AG20443 (cell line): ENCODE measurements at places on chromosomes 5 and 9.

- DNase-seq: no peak
Observed at GRCh38 chr9:9556865-9557803, 1055.7 kb downstream of the PTPRD start.

DNA sequence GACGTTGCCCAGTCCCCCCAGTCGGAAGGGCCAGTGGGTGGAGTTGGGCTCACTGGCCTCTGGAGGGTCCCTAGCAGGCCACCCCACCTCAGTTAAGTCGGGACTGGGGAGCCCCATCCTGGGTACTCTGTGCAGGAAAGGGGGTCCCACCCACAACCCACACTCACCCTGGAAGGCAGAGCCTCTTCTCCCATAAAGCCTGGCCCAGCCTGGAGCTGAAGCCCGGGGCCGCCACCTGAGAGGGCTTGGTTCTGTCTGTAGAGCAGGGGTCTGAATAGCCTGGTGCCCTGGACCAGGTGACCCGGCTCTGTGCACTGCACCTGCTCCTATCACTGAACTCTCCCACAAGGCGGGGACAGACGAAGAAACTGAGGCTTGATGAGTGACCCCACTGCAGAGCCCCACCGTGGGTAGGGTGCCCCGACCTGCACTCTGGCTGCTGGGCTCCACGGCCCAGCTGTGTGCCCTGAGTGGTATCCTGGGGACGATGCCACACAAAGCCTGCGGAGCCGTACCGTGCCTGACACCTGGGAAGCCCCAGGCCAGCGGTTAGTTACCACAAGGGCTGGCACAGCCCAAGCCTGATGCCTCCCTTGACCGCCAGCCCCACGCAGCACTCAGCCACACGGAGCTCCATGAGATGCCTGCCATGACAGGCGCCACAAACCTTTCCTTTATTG lies 7.3 kb downstream of the PTGES2 start:
- DNase-seq: no peak

GRCh38 chr9:118782790-118783463 lies 586.3 kb downstream of the BRINP1 start:
- DNase-seq: no peak

- DNase-seq: peak; percentile 41
Observed at GRCh38 chr9:112873773-112874405, 16.8 kb downstream of the SLC46A2 start.

- no peak for DNase-seq
Observed at GRCh38 chr5:127235136-127235535, 55.5 kb upstream of the MEGF10 start.

GRCh38 chr5:1776831-1777230 lies 22.8 kb downstream of the MRPL36 start:
- no peak for DNase-seq

- no peak for DNase-seq
Observed at GRCh38 chr5:95369782-95370181, 21.4 kb upstream of the FAM81B start.

DNA sequence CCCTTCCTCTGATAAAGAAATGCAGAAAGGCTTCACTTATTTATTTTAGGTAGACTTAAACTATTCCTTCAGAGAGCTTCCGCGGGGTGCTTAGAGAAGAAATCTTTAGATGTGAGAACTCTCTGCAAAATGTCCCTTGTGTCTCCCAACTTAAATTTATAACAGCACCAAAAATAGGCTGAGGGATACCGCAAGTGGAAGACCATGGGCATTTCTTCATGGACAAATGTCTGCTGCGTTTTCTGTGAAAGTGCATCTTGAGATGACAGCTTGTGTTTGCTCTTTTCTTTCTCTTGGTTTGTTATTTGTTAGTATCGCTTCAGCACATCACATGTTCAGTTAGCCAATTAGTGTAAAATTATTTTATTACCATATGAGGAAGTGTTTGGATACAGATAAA lies 15.3 kb upstream of the GRIN3A start:
- DNase-seq: no peak

- no peak for DNase-seq
Observed at GRCh38 chr5:72013766-72014624, 93.3 kb upstream of the MAP1B start.

DNA sequence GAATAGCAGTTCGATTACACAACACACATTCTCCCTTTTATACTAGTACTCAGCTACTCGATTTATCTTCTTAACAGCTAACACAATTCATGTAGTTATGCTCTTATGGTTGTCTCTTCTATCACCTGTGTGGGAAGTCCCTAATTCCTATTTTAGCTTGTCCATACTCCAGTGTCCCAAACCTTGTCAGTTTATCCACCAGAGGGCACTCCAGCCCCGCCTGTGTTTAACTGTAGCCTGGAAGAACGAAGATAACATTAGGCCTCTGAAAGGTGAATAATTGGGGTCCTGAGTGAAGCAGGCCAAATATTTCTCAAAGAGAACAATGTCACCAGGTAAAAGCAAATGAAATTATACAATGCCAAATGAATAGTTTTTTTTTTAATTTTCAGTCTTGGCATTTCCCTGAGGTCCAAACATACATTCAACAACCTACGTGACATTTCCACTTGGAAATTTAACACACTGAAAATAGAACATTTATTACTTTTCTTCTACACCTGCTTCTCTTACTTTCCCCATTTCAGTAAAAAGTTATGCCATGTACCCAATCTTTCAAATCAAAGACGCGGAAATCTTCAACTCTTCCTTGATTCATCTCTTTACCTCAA lies 560.7 kb downstream of the HTR1A start:
- DNase-seq: peak; percentile 42

- DNase-seq: no peak
Observed at GRCh38 chr9:136520053-136520540, 25.8 kb downstream of the NOTCH1 start.

DNA sequence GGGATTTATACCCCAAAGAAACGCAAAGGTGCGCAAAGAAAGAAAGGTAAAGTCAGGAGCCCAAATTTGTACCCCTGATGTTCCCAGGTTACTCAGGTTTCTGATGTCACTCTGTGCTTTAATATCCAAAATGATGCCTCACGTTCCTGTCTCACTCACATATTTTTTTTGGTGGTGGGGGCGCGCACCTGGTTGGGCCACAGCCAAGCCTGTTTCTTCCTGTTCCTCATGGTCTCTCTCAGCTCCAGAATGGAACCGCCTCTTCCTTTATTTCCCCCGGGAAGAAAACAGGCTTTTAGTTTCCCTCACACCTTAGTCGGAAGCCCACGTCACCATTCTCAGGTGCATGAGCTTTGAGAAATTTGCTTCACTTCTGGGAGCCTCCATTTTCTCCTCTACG lies 118.3 kb upstream of the BOD1 start:
- DNase-seq: no peak

GRCh38 chr5:72543365-72543764 lies 36.2 kb upstream of the ZNF366 start:
- DNase-seq: peak; percentile 40

DNA sequence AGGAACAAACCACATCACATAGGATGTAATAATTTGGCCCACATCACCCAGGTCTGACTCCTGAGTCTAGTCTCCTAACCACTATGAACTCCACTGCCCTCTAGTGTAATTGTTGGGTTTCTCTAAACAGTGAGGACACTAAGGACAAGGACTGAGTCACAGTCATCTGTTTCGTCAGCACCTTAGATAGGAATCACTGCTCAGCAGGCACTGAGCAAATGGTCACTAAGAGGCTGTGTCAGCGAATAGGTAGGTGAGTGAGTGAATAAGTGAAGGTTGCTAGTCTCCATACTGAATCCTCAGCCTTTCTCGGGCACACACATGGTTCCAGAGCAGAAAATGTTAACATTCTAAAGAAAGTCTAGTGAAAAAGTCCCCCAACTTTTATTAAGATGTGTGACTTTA lies 278.6 kb downstream of the SPOCK1 start:
- DNase-seq: peak; percentile 83

GRCh38 chr9:71122421-71122820 lies 1.0 kb upstream of the TRPM3 start:
- no peak for DNase-seq

GRCh38 chr5:106833517-106833916 lies 837.2 kb downstream of the EFNA5 start:
- no peak for DNase-seq

GRCh38 chr9:36504156-36504555 lies 68.5 kb upstream of the MELK start:
- DNase-seq: no peak
